GM13977 (cell line): ENCODE measurements at places on chromosomes 7 and 10.

DNA sequence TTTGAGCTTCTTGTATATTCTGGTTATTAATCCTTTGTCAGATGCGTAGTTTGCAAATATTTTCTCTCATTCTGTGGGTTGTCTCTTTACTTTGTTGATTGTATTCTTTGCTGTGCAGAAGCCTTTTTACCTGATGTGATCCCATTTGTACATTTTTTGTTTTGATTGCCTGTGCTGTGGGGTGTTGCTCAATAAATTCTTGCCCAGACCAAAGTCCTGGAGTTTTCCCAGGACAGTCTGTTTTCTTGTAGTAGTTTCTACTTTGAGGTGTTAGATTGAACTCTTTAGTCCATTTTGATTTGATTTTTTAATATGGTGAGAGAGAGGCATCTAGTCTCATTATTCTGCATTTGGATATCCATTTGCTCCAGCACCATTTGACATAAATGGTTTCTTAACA is 588.7 kb upstream of the MBL2 start:
- no peak for DNase-seq

DNA sequence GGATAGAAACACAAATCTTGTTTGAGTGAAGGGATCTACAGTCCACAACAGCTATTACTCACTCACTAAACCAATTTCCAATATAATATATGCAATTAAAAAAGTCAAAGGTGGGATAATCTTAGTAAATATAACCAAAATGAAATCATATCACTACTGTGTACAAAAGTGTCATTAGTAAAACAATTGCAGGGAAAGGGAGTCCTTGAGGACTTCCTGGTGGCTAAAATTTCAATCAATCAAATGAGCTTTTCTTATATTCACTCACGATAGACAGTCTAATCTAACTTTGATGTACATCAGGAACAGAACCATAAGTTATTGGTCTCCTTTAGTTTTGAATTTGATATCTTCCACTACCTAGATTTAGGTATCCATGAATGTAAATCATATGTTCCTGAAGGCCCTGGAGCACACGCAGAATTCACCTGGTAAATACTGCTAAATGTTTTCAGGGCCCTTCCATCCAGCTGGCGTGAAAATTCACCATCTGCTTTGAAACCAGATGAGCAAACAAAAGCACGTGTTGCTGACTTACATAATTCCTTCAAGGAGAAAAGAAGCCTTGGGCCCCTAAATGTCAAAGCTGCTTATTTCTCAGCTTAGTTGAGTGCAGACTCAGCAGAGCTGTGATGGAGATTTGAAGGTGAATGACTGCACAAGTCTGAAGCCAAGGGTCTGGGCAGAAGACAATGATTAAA is 159.3 kb upstream of the TMEM196 start:
- no peak for DNase-seq

DNA sequence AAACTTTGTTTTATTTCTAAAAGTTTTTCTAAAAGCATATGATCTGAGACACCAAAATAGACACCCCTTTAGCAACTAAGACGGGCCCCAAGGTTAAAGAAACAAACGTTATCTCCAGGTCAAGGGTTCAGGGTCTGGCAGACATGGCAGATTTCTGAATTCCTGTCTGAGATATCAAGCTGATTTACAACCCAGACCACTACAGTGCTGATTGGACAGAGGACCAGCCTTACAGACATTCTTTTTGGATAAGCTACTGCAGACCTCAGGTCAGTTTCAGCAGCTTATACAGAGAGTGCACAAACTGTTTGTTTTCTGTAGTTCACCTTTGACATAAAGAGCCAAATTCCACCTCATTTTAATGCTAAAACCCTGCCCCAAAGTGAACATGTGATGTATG is 34.8 kb downstream of the SVOPL start:
- DNase-seq: no peak

DNA sequence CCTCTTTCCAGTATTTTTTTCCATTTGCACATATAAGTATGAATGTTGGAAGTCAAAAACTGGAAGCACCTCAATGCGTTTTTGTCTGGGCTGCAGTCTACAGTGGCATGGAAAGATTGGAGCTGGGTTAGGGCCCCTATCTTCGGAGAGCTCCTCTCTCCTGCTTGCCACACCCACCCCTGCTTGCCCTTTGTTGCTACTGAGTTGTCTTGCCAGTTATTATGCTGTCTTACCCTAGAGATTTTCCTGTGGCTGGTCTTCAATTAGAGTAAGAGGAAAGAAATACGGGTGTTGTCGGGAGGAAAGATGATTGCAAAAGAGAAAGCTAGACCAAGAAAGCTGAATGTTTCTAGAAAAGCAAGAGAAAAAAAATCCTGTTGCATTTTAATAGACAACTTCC is 228.9 kb upstream of the CELF2 start:
- no peak for DNase-seq

DNA sequence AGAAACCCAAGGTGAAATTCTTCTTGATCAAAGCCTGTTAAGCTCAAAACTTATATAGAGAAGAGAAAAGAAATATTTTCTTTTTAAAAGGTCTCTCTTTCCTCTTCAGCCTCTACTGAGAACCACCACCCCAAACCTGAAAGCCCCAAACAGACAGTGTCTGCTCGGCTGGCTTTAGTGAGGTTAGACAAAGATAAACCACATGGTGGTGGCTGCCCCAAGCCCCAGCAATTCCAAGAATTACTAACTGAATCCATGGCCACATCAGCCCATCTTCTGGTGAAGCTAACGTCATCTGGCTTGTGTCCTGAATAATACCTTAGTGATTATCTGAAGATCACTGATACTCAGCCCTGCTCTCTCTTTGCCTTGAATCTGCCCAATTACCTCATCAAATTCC is 275.0 kb downstream of the ELMO1 start:
- no peak for DNase-seq

- DNase-seq: no peak
Measured at GRCh38 chr7:155911471-155912105, 99.3 kb upstream of the SHH start.

DNA sequence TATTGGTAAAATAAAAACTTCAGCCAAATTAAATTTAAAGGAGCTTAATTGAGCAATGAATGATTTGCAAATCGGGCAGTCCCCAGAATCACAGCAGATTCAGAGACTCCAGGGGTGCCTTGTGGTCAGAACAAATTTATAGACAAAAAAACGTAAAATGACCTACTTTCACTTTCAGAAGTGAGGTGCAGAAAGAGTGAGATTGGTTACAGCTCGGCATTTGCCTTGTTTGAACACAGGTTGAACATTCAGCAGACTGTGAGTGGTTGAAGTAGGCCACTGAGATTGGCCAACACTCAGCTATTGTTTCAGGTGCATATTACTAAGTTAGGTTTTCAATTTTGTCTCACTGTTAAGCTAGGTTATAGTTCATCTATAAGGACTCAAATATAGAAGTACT is 153.4 kb downstream of the BICC1 start:
- no peak for DNase-seq

- DNase-seq: no peak
Measured at GRCh38 chr10:8403711-8404371, 349.4 kb downstream of the GATA3 start.

DNA sequence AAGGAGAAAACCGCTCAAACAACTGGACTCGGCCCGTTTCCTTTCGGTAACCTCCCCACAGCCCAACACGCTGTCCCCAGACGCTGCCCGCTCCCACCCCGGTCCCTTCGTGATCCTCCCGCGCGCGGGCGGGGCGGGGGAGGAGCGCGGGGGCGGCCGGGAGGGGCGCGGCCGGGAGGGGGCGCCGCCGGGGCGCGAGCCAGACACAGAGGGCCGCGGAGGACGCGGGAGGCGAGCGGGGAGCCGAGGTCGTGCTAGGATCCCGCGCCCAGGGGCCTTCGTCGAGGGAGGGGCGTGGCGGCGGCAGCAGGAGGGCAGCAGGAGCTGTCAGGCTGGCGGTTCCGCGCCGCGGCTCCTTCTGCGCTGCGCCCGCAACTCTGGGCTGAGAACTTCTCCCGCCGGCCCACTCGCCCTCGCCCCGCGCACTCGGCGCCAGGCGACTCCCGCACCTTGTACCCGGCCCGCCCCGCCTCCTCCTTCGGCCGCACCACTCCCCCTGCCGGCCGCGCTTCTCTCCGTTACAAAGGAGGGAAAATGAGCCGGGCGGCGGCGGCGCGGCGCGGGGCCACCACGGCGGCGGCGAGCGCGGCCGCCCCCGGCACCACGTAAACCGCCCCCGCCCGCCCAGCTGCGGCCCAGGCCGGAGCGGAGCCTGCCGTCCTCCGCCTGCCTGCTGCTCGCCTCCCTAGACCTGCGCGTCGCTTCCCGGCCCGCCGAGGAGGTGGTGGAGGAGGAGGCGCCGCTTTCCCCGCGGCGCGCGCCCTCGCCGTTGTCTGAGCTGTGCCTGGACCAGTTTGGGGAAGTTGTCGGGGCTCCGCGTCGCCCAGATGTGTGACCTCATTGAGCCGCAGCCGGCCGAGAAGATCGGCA is at the start of gene CDK14:
Gene CDK14 (plus strand): TSS at position 521 of the 870 bp plus-strand sequence. CDS start 307 bp downstream, at position 828.
- peak; percentile 84 for DNase-seq

DNA sequence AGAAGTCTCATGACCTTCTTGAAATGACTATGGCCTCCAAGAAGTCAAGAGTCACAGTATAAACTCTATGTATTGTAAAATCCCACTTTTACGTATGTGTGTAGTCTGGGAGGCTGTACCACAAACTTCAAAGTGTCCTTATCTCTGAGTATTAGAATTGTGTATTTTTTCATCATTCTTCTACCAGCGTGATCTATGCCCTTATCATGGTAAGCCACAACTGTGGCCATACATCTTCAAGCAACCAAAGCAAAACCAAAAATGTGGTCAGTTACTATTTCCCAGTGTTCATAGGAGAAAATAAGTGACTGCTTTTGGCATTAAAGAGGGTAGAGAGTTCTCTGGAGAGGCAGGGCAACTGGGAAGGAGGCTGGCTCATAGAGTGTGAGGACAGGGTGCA is 42.8 kb downstream of the SPOCK2 start:
- DNase-seq: no peak

DNA sequence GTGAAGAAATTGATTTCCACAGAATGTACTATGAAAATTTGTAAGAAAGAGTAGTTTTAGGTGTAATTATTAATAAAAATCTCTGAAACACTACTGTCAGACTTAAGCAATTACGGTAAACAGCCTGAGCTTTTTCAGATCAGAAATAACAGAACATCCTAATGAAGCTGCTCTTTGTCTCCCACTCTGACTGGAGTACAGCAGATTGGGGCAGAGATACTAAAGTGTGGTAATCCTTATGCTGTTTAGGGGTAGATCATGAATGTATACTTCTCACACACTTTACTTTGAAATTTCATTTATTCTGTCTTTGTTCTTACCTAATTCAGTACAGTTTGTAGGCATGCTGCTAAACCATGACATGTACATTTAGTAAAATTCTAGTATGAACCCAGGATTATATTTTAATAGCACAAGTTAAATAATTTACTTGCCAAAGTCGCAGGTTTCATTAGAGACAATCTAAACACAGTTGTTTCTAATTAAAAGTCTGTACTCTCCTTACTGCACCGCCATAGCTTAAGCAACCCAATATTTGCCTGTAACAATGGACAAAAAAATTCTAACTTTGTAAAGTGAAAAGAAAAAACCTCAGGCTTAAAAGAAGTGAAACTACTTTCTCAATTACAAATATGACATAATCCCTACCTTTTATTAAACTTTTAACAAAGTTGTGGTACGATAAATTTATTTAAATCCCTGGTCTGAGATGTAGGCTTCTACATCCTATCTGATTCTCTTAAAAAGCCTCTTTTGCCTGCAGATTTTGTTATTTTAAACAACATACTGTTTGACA is 88.8 kb downstream of the KMT2E start:
- no peak for DNase-seq

- DNase-seq: no peak
Measured at GRCh38 chr10:124217906-124218804, 124.8 kb upstream of the CHST15 start.

DNA sequence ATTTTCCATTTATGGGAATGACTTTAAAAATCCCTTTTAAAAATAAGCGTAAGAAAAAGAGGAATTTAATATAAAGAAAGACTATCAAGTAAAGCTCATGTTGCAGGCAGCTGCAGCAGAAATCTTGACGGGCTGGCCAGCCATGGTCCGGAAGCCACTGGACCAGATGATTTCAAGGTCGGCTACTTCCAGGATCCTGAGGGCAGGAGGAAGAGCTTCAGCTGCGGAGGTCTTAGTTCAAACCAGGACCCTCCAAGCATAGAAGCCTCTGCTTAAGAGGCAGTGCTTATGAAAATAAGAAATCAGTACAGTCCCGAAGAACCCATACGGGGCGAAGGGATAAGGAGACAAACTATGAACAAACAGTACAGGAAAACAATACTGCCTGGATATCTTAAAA is 220.2 kb upstream of the CELF2 start:
- DNase-seq: no peak

GRCh38 chr10:132916956-132917666 is 25.3 kb downstream of the CFAP46 start:
- no peak for DNase-seq

DNA sequence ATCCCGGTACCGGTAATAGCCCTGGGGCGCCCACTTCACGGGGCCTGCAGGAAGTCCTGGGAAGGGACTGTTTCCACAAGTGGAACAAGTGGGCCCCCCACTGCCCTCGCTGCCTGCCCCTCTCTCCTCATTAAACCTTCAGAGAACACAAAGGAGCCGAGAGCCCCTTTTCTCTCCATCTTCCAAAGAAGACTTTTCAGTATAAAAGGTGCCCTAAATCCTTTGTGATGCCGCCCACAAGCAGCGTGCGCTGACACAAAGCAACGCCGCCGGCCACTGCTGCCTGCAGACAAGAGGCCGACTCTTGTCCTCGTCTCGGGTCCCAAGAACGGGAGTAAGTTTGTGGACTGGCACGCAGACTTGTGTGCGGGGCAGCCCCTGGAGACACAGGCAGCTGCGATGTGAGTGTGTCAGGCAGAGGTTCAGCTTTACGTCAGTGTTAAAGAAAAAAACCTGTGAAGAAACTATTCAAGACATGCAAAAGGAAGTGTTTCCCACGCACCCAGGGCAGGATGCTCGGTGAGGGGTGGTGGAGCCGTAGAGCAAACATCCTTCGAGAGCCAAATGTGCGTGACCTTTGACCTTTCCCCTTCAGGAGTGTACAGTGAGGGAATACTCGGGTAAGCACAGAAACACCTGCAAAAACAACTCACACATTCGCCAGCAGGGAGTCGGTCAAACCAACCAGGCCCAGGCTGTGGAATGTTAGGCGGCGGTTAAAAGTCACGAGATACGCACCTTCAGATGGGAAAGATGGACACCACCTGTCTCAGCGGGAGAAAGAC is 118.2 kb downstream of the VIPR2 start:
- DNase-seq: no peak
